Midbrain (tissue), 1 donor: ENCODE measurements at places on chromosomes 2 and 18.

DNA sequence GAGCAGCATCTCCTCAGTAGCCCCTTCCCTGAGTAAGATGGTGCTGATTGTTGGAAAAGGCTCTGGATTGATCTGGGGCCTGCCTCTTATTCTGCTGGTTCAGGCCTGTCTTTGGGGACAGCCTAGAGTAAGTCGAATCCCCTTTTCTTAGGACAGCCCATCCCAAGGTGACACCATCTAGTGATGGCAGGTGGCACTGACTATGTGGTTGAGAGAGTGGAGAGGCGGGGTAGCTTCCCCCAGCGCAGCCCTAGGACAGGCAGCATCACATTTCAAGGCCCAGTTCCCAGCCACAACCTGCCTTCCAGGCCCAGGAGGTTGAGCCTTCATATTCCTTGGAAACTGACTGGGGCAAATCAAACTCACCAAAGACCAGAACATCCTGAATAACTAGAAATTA is 69.1 kb upstream of the B3GNT7 start:
- no peak for DNase-seq

DNA sequence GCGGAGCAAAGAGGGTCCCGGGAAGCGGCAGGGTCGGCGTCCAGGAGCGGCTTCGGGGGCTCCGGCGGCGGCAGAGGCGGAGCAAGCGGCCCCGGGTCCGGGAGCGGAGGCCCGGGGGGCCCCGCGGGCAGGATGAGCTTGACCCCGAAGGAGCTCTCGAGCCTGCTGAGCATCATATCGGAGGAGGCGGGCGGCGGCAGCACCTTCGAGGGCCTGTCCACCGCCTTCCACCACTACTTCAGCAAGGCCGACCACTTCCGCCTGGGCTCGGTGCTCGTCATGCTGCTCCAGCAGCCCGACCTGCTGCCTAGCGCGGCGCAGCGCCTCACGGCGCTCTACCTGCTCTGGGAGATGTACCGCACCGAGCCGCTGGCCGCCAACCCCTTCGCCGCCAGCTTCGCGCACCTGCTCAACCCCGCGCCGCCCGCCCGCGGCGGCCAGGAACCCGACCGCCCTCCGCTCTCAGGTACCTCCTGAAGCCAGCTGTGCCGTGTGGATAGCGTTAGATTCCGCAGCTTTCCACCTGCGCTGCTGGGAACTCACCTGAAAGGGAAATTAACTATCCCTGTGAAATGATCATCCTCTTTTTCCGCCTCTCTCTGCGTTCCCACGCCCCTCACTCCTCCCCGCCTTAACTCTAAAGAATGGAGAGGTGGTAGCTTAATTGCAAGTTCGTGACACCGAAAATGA is 472 bp downstream of the CNOT11 start:
- peak; percentile 42 for DNase-seq

DNA sequence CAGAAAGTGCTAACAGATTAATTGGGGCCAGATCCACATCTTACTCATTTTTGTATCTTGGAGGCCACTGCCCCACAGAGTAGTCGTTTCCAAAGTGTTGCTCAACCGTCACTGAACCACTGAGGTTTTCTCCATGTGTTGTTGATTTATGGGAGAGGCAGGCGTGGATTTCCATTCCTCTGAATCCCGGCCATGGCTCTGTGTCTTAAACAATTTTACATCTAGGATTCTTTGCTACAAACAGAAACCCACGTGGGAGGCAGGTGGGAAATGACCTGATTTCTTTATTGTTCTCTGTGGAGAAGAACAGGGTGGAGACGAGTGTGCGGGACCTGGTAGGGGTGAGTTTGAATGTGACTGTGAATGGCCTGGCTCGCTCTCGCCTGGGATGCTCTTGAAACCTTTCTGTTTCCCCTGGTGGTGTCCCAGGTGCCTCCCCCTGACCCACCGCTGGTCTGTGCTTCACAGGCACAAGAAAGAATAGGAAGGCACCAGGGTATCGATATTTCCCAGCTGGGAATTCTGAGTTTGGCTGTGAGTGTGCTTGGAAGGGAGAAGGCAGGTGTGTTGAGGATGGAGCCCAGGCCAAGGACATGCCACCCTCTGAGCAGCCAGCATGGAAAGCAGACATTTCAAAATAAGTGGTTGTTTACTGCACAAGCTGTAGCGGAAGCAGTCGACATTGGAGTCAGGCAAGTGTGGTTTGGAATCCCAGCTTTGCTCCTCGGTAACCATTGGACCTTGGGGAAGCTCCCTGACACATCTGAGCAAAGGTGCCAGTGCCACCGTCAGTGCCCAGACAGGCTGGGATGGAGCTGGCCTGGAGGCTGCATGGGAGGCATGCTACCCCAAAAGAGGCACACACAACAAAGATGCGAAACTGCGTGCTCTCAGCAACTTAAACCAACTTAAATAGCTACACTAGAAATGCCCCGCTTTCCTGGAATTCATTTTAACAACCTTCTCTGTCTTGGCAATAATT is 50.0 kb downstream of the LPIN1 start:
- DNase-seq: no peak

DNA sequence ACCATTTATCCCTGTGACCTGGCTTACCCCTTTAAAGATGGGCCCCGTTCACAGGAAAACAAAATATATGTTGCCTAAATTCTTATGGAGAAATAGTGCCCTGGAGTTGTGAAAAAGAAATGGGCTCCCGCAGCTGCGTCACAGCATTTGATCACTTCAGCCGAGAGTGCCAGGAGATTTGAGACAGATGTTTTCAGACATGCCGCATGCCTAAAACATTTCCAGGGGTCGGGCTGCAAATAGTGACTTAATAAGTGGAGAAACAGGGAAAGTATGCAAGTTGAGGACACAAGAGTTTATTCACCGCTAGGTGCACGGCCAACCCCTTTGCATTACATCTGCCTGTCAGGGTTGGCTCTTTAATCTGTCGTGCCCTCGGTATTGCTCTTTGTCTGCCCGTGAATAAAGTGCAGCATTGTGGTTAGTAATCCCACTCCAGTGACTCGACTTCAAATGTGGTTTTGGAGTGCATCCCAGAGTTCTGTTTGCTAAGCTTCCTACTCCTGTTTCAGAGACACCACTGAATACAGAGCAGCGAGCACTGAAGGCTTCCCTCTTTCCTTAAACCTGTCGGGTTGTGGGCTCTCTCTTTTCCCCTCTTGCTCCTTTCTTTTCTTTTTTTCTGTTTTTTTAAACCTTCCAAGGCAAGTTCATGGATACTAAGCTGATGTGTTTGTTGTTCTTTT is 187.5 kb downstream of the LTBP1 start:
- DNase-seq: peak; percentile 66

- DNase-seq: no peak
Observed at GRCh38 chr2:211673133-211673905, 865.3 kb downstream of the ERBB4 start.

GRCh38 chr2:190791976-190792575 is 88.5 kb upstream of the GLS start:
- DNase-seq: no peak

DNA sequence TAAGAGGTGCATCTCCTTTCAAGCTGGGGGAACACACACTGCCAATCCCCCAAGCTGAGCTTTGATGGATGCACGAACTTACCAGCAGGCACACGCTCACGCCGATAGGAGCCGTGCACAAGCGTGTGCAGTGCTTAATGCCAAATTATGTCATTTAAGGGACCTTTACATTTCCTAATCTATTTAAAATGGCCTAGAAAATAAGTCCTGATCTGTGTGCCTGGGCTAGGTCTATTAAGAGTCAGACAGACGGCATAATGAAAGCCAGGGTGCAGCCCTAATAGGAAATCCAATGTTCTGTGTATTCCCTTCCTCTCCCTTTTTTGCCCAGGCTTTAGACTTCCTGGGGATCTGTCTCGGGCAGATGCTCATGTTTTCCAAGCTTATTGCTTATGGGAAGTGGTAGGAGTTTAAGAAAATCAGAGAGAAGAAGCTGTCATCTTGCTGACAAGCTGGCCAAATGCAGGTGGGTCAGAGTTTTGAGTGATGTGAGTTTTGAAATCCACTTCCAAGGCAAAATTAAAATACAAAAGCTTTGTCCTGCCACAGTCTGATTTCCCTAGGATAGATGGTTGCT is 142.6 kb downstream of the MYT1L start:
- no peak for DNase-seq

- no peak for DNase-seq
Observed at GRCh38 chr2:71385012-71385411, 53.4 kb downstream of the ZNF638 start.

- DNase-seq: no peak
Observed at GRCh38 chr2:38619458-38620164, 16.9 kb upstream of the HNRNPLL start.

DNA sequence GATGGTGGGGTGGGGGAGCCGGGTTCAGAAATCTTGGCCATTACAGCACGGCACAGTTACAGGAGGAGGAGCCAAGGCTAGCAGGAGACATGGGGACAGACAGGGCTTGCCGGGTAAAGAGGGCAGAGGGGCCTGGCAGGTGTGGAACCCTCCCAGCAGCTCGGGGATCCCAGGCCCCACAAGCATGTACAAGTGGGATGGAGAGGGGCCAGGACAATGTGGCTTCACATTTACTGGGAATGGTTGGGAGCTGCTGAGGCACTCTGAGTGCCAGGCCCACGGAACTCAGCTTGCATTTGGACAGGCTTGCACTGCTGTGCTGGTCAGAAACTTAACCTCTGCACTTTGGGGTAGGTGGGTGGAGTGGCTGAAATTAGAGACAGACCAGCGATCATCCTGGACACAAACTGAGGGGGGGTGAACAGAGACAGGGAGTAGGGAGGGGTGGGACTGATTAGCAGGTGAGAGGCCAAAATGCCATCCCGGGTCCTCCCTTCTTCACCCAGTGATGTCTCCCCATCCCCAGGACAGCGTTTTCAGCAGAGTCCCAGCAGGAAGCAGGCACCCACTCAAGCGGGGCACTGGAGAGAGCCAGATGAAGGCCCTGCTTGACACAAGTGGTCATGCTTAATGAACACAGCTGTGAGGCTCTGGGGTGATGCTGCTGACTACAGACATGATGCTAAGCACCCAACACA is 9.6 kb downstream of the PER2 start:
- DNase-seq: no peak

DNA sequence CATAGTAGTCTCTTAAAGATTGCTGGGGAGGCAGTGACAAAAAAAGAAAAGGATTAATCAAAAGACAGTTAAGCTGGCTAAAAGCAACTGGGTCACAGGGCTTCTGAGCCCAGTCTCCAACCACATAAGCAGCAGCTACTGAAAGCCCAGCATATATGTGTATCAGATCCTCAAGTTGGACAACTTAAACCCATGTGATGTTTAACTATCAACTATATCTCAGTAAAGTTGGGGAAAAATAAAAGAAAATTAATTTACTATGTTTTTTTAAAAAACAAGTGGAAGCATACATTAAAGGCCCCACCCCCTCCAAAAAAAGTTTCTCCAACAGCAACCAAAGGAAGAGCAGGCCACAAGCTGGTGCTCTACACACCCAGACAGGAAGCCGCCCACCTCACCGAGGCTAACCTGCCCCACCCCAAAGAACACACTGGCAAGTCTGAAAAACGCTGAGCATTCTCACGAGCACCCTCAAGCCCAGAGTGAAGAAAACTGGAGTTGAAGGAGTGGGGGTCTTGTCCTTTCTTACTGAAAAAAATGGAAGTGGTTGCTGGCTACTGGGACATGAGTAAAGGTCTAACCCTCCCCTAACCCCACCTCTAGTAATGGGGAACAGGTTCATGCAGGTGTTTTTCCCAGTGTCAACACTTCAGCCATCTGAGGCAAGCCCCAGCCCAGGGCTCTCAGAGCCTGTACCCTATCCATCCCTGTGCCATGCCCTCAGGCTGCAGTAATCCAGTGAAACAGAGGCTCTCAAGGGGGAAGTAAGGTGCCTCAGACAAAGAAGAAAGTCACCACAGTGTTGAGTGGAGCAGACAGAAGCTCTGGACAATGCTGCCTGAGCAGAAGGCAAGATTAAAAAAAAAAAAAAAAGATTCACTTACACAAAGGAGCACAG is 106.3 kb downstream of the GYPC start:
- no peak for DNase-seq

DNA sequence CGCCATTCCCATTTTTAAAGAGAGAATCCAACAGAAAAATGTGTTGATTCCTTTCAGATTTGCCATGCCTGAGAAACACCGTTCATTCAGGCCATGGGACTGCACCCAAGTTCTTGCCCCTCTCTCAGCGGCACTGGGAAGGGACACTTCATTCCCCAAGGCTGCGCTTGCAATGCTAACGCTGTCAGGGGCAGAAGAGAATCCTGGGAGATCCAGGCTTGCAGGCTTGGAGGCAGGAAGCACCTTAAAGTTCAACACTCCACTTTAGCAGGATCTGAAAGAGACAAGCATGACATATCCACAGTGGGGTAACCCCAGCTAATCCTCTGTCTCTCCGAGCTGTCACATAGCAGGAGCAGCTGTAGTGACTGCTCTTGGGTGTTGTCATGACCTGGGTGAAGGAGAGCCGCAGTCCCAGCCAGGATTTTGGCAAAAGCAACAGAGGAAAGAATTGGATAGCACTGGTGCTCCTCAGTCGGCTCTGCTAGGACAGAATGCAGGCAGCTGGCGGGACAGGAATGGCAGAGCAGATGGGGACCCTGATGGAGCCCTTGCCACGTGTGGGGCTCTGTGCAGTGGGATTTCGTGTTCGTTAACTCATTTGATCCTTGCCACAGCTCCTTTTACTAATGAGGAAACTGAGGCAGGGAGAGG is 22.0 kb upstream of the ODC1 start:
- no peak for DNase-seq

DNA sequence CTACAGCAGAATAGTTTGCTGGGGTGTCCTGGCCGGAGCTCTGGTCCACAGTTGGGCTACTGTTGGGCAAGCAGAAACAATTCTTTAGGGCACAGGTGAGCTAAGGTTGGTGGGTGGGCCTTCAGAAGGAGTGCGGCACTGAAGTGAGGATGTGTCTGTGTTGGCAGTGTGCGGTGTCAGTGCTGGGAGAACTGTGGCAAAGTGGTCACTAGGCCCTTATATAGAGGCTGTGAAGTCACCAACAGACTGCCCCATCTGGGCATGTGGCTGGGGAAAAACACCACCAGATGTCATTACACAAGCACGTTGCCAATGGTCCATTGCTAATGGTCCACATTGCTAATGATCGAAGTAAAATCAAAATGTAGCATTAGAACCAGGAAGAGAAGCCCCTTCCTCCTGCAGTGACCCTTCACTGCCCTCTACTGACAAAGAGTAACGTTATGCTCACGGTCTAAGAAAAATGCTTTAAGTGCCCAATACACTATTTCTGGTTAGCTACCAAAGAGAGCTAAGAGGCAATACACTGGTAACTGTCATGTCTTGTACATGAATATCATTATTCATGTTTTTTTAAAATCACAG is 21.3 kb downstream of the SCN1A start:
- DNase-seq: no peak
